Stimulated activated CD8-positive, alpha-beta memory T cell treated with anti-CD3 and anti-CD28 coated beads, Interleukin-15, amount 100 ng/mL, for 24 hours (primary cell): ENCODE measurements at places on chromosomes 5 and 9.

DNA sequence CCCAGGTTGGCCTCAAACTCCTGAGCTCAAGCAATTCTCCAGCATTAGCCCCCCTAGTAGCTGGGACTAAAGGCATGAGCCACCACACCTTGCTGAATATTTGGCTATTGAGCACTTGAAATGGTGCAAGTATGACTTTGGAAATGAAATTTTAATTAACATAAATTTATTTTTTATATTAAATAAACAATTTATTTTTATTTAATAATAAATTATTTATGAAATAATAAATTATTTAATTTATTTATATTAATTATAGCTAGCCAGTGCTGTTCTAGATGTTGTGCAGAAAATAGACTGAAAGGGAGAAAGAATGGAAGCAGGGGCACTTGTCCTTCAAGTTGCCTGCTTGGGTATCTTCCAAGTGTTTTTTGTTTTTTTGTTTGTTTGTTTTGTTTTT lies 40.0 kb upstream of the CTNNA1 start:
- DNase-seq = no peak

DNA sequence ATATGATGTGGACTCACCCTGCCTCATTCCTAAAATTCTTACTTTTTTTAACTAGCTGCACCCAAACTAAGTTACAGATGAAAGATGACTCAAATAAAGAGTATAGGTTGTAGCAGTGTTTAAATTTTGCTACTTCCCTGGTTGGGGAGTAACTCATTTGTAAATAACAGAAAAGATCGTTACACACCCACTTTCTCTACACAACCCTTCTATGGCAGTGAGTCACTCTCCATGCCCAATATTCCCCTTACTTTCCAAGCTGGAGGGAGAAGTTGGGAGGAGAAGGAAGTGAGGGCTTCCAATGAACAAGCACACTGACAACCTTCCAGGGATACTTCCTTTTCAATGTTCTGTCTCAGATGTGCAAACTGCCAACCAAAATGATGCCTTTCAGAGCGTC lies 1.9 kb downstream of the RASEF start:
- no peak for DNase-seq

DNA sequence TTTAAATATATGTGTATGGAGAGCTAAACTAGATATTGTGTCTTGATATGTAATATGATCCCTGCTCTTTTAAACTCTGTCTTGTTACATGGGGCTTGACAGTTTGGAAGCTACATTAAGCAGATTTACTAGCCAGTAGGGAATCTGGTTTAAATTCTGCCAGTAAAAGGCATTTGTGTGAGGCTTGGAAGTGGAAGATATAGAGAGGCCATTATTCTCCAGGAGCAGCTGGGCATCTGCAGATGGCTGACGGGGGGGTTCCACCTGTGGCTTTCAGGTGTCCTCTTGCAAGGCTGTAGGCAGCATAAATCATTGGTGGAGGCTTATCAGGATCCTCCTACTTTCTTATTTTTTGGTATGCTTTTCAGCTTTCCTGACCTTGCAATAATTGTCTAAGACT lies 179.1 kb upstream of the FBXL7 start:
- no peak for DNase-seq

GRCh38 chr9:19358701-19359100 lies 21.3 kb downstream of the RPS6 start:
- no peak for DNase-seq

DNA sequence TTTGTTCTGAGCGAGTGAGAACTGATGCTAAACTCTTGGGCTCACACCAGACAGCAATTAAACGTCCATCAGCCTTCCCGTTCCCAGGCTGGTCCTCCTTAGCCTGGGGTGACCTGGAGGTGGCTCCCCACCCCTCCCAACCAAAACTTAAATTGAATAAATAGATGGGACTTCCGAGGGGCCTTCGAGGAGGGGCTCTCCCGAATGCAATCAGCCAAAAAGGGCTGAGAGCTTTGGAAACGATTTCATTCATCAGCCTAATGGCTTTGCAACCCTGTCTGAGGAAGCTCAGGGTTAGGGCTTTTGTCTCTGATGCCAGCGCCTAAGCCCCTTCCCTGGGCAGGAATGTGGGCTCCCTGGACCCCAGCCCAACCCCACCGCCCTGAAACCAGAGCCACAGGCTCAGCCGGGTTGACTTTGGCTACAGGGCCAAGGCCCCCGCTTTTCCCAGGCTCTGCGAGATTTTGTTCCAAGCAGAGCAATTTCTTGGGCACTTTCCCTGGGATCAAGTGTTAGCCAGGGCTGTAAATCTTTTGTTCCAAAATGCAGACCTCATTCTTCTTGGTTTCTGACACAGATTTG lies 29.2 kb downstream of the LHX3 start:
- no peak for DNase-seq

DNA sequence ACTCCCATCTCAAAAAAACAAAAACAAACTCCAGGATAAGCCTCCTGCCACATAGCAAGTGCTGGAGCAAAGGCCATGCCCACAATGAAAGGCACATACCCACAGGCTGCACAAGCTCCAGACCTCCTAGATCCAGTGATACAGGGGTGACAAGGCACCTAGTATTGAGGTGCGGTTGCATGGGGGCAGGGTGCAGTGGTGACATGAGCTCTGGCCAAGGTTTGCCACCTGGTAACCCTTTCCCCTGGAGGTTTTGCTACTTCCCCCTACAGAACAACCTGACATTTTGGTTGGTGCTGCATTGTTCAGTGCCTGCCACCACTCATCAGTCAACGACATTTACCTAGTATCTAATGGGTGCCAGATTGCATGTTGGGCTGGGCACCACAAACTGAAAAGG lies 14.5 kb downstream of the CDKN2AIPNL start:
- no peak for DNase-seq

GRCh38 chr5:151053796-151054462 lies 26.9 kb downstream of the TNIP1 start:
- no peak for DNase-seq

DNA sequence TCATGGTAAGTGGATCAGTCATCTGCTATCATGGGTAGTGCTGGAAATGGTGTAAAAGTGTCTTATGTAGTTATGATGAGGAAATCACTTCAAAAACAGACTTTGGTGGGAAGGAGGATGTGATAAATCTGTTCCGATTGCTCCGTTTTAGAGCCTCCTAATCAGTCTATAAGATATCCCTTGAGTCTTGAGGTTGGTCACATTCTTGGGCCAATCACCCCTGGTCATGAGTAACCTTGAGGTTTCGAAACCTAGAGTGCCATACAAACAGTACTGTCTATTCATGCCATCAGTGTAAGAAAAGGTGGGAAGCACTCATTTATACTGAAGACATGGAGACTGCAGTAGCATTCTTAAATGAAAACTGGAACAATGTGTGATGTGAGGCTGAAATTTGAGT lies 45.8 kb downstream of the LRRTM2 start:
- no peak for DNase-seq

DNA sequence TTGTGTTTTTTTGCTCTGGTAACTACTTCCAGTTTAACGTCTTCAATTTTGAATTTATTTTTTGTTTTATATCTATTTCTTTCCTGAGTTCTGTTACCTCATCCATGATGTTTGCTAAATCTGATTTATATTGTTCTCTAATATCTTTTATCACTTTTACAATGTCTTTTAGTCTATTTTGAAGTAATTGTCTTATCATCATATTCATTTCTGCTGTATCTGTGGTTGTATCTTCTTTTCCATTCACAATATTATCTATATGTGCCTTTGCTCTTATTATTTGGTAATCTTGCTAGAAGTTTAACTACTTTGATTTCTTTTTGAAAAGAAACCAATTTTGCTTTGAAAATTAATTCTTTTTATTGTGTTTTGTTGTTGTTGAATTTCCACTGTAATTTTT lies 43.6 kb downstream of the OSMR start:
- DNase-seq = no peak

DNA sequence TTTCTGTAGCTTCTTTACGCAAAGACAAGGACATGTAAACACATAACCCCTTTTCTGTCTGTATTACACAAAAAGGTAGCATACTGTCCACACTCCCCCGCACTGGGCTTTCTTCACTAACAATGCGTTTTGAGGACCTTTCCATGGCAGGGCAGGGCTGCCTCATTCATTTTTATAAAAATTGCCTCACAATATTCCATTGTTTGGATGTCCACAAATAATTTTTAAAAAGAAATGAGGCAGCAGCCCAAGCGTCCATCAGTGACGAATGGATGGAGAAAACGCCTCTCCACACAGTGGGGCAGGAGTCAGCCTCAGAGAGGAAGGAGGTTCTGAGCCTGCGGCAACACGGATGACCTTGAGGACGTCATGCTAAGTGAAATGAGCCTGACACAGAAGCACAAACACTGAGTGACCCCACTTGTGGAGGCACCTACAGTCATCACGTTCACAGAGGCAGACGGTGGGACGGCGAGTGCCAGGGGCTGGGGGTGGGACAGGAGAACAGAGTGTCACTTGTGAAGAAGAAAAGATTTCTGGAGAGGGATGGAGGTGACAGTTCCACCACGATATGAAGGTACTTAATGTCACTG lies 67.8 kb downstream of the RASGEF1C start:
- DNase-seq = no peak

DNA sequence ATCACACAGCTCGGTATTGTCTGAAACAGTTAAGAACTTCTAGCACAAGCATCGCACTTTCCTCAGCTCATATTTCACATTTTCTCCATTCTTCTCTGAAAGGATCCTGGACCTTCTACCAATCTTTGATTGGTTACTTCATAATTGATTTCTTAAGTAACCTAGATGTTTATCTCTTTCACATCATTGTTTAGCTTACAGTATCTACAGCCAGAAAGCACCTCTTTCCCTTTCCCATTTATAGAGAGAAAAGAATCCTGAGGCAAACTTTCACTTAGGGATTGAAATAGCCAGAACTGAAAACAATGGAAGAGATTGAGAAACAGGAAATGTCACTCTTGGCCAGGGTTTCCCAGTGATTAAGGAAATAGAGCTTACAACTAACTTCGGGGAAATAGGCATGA lies 2.5 kb downstream of the IL33 start:
- DNase-seq = no peak

GRCh38 chr5:1998716-1999317 lies 116.1 kb upstream of the IRX4 start:
- no peak for DNase-seq

DNA sequence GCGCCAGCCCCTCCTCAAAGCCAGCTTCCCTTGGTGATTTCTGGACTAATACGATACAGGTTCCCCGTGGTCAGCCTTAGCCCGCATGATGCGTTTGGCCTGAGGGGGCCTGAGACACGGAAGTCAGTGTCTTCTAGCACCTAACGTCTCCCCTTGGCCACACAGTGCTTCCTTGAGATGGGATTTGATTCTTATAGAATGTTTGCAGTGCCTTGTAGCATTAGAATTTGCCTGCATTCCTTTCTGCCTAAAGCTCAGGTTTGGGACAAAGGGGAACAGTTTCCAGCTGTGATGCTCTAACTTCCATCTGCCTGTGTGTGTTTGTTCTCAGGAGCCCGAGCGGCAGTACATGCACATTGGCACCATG lies 34.4 kb downstream of the CFAP90 start:
- DNase-seq = no peak

GRCh38 chr9:137514691-137515337 lies 35.4 kb downstream of the PNPLA7 start:
- DNase-seq = no peak

GRCh38 chr5:177094224-177095087 lies 7.7 kb downstream of the FGFR4 start:
- no peak for DNase-seq

DNA sequence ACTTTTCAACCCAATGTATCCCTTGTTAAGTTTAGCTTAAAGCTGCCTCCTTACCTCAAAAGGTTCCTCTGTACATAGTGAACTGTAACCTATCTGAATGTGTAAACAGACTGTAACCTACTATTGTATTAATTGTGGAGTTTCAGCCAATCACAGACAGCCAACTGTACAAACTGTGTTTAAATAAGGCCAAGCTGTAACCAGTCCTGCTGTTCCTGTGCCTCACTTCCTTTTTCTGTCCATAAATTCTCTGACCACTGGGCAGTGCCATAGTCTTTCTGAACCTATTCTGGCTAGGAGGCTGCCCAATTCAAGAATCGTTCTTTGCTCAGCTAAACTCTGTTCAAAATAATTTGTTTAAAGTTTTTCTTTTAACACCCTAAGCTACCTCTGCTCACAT lies 74.7 kb upstream of the DAPK1 start:
- DNase-seq = no peak

- no peak for DNase-seq
These were observed 28.8 kb downstream of the CNTFR start for GRCh38 chr9:34560599-34561214.

DNA sequence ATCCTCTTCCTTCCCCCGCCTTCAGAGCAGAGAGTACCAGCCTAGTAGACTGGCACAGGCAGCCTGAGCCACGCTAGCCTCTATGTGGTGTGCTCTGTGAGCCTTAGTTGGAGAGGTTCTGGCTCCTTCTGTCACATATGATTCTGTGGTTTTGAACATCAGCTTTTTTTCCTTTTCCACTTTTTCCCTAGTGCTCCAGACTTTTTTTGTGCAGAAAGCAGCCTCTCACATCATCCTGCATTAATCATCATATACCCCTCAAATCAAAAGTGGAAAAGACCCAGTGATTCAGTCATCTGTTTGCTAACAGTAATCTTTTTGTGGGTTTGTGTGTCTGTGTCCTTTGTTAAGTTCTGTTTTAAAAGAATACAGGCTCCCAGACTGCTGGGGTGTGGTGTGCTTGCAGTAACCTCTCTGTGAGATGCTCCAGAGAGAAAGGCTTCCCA lies 663.9 kb upstream of the RGMB start:
- no peak for DNase-seq

DNA sequence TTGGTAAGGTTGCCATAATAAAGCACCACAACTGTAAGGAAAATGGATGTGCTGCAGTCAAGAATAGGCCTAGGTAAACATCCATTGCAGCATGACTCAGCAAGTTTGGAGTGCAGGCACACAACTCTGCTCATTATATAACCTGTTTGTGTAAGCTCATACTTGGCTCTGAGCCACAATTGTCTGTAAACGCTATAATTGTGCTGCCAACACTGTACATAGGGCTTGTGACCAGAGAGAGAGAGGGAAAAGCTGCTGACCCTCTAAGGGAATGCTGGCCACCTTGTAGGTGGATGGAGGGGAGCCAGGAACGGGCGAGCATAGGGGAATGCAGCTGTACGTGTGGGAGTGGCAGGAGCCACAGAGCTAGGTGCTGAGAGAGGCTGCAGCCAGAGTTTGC lies 2186.5 kb upstream of the ACO1 start:
- no peak for DNase-seq

DNA sequence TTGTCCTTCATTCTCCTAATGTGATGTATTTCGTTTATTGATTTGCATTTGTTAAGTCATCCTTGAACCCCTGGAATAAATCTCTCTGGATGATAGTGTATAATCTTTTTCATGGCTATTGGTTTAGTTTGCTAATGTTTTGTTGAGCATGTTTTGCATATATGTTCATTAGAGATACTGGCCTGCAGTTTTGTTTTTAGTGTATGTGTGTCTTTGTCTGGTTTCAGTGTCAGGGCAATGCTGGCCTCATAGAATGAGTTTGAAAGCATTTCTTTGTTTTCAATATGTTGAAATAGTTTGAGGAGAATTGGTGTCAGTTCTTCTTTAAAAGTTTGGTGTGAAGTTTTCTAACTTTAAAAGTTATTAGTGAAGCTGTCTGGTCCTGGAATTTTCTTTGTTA lies 149.6 kb upstream of the ATP10B start:
- DNase-seq = no peak
